ENCODE measurements at places on chromosomes 5 and 9.

DNA sequence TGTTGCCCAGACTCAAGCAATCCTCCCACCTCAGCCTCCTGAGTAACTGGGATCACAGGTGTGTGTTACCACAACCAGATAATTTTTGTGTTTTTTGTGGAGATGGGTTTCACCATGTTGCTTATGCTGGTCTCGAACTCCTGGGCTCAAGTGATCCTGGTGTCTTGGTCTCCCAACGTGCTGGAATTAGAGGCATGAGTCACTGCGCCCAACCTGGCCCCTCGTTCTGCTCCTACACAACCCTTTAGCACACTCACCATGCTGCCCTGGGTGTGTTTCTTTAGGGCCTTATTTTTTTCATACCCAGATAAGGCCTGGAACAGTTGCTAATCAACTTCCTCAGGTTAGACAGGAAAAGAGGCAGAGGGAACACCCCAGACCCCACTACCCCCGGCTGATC is 2.6 kb downstream of the PDZD2 start:
- DNase-seq = no peak

DNA sequence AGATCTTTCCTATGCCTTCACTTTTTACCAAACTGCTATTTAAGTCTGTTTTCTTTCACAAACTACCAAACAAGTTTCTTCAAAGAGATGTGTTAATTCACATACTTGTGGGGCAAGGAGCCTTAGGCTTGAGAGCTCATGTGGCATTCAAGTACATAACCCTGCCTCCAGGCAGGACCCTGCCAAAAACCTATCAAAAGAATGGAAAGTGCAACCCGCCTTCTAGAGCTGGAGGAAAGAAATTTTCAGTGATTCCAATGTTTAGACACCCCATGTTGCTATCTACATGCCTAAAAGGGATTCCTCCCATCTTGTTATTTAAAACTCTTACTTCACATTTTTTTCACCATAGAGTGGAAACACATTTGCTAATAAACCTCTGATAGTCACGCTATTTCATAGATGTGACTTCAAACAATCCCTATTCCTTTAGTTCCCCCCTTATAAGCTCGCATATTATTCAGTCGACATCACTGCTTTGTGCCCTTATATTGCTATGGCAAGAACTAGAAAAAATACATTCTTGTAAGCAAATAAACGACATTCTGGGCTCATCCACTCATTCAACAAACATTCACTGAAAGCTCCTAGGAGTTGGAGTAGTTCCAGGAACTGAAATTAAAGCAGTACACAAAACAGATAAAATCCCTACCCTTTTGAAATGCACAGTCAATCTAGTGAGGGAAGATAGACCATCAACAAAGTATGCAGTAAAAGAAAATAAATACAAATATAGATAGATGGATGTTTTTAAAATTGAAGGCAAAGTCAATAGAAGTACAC is 518.1 kb downstream of the ELAVL2 start:
- no peak for DNase-seq

DNA sequence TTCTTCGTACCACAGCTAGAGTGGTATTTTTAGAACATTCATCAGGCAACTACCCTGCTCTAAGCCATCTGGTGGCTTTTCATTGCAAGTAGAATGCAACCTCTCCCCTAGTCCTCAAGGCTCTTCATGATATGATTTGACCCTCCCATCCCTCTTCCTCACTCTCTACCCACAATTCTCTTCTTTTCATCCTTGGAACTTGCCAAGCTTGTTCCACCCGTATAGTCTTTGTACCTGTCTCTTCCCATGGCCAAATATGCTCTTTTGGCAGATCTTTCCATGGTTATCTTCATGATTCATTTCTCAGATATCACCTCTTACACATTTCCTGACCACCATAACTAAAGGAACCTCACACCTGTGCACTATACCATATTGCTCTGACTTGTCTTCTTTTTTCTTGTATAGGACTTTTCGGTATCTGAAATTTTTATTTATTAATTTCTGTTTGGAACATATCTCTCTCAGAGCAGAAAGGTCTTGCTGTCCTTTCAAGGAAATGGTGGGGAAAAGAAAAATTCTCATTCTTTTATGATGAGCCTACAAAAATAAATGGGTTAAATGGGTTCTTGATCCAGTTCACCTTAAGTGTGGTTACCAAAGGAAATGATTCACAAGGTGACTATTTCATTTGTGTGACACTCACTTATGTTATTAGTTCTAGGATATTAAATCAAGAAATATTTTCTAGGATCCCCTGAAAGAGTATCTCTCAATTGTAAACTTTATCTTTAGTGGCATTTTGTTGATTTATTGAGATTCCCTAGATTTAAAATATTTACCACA is 3.7 kb upstream of the CD274 start:
- DNase-seq = no peak

DNA sequence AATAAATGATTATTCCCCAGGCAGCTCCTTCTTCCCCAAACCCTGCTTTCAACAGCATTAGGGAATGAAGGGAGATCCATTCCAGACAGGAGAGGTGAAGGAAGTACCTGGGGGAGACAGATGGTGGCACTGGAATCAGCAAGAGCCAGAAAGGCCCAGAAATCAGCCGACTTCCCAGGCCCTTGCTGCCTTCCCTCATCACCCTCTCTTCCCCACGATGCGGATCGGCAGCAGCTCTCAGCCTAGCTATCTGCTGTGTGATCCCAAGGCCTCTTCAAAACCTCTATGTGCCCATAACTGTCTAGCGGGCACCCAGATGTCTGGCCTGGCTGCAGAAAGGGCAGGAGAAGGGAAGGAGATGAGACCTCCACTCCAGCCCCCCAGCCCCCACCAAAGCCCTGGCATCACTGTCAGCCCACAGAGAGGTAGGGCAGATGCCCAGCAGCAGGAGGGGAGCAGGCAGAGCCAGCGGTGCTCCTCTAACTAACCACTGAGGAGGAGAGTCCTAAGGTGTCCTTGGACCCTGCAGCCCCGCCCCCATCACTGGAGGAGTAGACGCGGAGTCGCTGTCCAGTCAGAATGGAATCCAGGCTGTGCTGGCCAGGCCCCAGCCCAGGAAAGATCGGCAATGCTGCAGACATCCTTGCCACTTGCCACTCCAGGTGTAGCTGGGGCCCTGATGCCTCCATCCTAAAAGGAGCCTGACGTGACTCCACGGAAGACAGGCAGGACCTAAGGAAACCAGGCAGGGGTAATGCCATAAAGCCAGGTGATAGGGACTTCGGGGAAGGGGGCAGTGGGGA is 12.7 kb downstream of the CNTFR start:
- no peak for DNase-seq

GRCh38 chr9:72681283-72681630 is 159.8 kb downstream of the TMC1 start:
- no peak for DNase-seq

DNA sequence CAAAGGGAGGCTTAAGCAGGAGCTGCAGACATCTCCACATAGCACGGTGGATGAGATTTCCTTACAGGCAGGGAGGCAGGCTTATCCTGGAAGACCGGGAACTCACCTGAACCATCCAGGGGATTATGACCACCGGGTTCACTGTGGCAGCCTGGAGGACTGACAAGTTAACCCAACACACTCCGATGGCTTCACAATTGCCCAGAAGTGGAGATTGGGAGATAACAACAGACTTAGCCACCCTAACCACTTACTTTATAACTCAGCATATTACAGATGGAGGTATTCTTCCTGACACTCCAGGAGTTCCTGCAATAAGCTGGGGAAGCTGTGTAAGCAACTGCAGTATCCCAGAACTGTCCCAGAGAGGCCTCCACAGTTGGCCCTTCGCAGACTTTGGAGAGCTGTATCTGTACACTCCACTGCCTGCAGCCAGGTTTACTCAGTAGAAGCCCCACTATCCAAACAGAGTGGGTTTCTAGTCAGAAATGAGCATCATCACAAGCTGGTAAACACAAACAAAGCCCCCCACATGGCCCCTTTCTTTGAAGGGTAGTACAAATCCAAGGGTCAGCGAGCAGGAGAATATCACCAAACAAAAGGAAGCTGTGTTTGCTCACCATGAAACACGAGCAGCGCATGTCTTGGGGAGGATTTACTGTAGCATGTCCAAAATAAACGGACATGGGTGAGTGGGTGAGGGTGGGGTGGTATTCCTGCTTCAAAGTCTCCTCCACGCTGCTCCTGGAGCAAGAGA is 462.2 kb downstream of the RASEF start:
- DNase-seq = no peak

- DNase-seq = no peak
These were observed 10.0 kb downstream of the ENC1 start for GRCh38 chr5:74630453-74631066.

- DNase-seq = no peak
These were observed 40.4 kb downstream of the CFAP95 start for GRCh38 chr9:69861011-69861410.

- no peak for DNase-seq
These were observed 1.6 kb downstream of the RNF183 start for GRCh38 chr9:113301548-113301947.

- DNase-seq = no peak
These were observed 23.3 kb downstream of the CCNH start for GRCh38 chr5:87389296-87390034.

- DNase-seq = no peak
These were observed 36.2 kb downstream of the SLC36A1 start for GRCh38 chr5:151483647-151484046.

DNA sequence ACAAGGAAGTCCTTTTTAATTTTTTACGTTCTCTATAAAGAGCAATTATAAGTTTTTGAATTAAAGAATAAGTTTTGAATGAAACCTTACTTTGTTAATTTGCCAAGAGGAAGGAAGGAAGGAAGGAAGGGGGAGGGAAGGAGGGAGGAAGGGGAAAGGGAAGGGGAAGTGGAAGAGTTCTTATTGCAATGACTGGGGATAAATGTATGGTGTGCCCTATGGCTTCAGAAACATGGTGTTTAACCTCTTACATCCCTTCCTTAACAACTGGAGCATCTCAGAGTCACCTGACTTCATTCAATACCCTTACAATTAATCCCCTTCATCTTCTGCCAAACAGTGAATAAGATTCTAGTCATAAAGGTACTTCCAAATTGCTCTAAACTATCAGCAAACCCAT is 16.0 kb downstream of the CEMIP2 start:
- DNase-seq = no peak

DNA sequence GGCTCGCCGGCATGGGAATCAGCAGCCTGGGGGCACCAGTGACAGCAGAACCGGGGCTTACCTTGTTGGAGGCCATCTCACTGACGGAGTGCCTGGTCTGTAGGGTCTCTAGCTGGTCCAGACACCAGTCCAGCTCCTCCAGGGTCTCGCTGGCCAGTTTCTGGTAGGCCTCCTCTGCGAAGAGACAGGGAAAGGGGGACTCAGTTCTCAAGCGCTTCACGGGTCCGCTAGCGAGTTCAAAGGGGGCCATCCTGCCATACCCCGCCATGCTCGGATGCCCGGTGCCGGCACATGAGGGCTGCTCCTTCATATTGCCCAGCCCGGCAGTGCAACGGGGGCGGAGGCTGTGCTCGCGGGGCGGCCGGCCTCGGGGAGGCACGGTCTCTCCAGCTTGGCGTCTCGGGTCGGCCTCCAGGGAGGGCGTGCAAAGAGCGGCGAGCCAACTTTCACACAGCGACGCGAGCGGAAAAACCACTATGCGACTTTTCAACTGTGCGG is 456.0 kb downstream of the RAB3C start:
- DNase-seq = no peak

GRCh38 chr5:138603249-138603920 is 28.2 kb upstream of the HSPA9 start:
- DNase-seq = no peak

GRCh38 chr5:54206580-54207229 is 103.7 kb downstream of the ARL15 start:
- no peak for DNase-seq

DNA sequence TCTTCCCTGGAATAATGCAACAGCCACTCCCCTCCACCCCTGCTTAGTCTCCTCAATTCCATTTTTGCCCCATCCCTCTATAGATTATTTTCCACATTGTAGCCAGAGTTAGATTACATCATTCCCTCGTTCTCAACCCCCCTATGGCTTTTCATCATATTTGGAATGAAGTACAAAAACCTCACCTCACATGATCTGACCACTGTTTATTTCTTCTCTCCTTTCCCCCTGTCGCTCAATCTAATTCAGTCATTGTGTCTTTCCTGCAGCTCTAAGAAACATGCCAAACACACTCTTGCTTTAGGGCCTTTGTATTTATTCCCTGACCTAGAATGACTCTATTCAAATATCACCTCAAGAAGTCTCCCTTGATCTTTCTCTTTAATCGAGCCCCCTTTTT is 22.6 kb upstream of the HK3 start:
- DNase-seq = no peak

GRCh38 chr5:111248571-111248970 is 24.4 kb downstream of the CAMK4 start:
- no peak for DNase-seq

DNA sequence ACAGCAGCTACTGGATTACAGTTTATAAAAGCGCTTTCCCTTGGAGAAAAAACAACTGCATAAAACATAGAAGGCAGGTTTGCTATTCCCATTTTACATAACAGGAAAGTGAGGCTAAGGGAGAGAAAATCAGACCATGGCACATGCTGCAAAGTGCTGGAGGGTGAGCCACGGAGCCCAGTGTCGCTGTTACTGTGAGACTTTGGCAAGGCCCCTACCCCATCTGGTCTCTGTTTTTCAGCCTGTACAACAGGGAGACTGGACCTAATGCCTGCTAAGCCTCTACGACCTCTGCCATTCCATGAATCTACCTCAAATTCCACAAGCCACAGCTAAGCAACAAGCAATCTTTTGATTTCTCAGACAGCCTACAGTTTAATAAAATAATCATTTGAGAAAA is 139.2 kb downstream of the GABBR2 start:
- no peak for DNase-seq

GRCh38 chr5:79295029-79295428 is 59.1 kb downstream of the JMY start:
- no peak for DNase-seq

DNA sequence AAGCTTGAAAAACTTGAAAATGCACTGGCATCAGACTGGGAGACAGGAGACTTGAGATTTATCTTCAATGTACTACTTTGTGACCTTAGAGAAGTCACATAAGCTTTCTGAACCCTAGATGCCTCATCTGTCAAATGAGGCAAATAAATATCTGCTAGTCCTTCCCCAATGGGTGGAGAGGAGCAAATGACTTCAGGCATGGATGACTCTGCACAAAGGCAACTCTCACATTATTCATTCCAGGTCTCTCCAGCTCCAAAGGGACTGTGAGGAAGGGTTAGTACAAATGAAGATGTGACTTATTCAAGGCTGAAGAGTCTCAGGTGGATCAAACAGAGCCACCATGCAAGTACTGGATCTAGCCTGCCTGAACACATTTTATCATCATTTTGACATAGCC is 228.7 kb downstream of the SLIT3 start:
- DNase-seq = no peak

- no peak for DNase-seq
These were observed 120.7 kb downstream of the GIN1 start for GRCh38 chr5:102999191-102999590.

DNA sequence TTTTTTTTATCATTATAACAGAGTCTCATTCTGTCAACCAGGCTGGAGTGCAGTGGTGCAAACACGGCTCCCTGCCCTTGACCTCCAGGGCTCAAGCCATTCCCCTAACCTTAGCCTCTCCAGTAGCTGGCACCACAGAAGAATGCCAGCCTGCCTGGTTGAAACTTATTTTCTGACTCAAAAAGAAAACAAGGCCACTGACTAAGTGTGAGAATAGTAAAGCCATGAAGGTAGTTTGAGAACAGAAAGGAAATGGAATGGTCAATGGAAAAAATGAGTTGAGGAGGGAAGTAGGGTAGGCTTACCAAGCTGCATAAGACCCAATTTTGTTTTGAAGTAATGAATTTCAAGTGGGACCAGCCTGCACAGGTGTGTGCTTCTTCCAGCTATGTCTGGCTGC is 82.8 kb upstream of the RORB start:
- no peak for DNase-seq

- DNase-seq = no peak
These were observed 26.9 kb downstream of the GOLPH3 start for GRCh38 chr5:32147236-32147635.
